ENCODE measurements at places on chromosomes 12 and 14.

DNA sequence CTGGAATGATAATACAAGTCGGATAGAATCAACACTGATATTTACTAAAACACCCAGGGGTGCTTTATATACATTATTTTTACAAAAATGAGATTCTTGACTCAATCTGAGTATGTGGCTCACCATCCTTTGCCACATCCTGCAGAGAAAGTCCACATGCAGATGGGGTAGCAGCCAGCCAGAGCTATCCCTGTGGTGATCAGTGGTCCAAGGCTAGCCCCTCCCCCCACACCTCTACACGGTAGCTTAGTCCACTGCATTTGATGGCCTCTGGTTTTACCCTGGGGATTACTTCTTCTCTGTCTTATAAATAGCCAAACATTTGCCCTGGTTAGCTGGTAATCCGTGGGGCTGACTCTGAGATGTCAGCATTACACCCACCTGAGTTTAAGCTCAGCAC is 28.1 kb upstream of the TTC7B start:
- DNase-seq, result no peak

- DNase-seq, result no peak
Measured at GRCh38 chr12:80143537-80143936, 44.2 kb downstream of the OTOGL start.

GRCh38 chr12:9331218-9331626 is 123.0 kb upstream of the PZP start:
- peak; percentile 67 for DNase-seq

- no peak for DNase-seq
Measured at GRCh38 chr14:103078860-103079587, 5.0 kb upstream of the LBHD2 start.

DNA sequence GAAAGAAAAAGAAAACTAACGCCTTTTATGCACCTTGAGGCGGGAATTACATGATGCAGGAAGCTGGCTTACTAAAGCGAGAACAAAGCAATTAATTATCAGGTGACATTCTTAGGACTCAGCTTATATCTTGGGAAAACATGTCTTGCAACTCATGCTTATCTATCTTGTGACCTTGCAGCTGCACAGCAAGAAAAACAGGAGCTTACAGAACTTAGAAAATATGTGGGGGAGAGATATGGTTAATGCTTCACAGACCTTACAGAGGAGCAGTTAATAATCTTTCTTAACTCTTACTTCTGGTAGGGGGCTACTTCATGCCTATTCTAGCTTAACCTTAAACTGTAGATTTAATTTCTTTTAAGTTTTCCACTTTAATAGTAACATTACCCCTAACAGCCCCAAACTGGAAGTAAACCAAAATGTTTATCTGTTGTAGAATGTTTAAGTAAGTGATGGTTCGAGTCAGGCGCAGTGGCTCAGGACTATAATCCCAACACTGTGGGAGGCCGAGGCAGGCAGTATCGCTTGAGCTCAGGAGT is 13.2 kb upstream of the OR11G2 start:
- no peak for DNase-seq

DNA sequence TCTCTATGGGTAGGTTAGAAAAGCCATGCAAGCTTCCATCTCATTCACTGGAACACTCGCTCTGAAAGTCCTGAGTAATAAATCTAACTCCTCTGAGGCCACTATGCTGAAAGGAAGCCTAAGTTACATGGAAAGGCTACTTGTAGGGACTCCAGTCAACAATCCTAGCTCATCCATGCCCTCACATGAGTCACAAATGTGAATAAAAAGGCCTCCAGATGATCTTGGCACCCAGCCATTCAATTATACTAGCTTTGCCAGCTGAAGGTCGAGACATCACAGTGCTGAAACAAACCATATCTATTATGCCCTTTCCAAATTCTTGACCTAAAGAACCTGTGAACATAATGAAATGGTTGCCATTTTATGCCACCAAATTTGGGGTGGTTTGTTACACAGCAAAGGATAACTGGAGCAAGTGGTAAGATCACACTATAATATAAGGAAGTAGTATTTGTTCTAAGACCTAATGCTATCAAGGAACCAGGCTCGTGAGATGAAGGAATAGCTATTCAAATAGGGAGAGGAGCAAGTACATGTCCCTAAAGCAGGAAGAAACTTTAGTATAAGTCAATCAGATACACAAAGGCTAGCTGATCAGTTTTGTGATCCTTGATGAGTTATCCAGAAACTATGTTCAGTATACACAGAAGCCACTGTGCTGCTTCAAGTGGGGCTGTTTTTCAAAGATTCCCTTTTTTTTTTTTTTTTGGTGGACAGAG is 142.1 kb downstream of the MED13L start:
- no peak for DNase-seq

DNA sequence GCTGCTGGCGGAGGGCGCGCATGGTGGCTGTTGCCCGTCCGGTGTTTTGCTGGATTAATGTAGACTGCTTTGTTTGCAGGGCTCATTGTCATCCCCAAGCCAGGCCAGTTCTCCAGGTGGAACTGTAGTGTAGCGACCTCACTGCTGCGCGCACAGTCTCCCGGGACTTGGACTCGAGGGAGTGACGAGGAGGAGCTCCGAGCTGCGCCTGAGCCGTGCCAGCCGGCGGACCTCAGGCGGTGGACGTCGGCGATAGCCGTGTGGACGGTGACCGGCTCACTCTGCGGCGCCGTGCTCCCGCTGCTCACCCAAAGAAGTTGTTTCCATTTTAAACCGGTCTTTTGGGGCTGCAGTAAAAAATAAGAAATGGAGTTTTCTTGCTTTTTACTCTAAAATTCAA is 82.2 kb downstream of the MOK start:
- DNase-seq, result no peak

- no peak for DNase-seq
Measured at GRCh38 chr12:116065606-116066005, 211.9 kb downstream of the MED13L start.

- DNase-seq, result no peak
Measured at GRCh38 chr14:103984196-103984595, 41.9 kb upstream of the RD3L start.

- no peak for DNase-seq
Measured at GRCh38 chr12:38411426-38411825, 94.9 kb downstream of the ALG10B start.

DNA sequence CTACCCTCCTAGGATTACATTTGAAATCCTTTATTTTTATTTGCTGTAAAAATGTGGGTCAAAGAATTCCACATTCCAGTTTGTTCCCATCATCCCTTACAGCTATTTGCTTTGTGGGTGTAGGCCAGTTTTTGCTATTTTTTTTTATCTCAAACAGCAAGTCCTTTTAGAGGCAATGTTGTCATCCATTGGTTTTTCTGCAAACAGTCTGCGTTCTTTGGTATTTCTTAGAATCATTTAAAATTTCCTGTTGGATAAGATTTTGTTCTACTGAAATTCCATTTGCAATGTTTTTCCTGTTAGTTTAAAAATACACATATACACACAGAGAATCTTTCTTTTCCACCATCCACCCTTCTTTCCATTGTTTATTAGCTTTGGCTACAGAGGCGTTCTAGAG is 53.3 kb upstream of the STK38L start:
- no peak for DNase-seq

DNA sequence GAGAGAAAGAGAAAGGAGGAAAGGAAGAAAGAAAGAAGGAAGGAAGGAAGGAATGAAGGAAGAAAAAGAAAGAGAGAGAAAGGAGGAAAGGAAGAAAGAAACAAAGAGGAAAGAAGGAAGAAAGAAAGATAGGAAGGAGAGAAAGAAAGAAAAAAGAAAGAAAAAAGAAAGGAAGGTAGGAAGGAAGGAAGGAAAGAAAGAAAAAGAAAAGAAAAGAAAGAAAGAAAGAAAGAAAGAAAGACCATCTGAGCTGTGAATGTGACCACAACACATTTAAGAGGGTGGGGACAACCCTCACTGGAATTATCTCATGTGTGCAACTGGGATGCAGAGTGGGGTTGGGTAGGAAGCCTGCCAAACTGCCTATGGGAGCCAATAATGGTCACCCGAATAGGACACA is 36.0 kb upstream of the BATF start:
- no peak for DNase-seq

DNA sequence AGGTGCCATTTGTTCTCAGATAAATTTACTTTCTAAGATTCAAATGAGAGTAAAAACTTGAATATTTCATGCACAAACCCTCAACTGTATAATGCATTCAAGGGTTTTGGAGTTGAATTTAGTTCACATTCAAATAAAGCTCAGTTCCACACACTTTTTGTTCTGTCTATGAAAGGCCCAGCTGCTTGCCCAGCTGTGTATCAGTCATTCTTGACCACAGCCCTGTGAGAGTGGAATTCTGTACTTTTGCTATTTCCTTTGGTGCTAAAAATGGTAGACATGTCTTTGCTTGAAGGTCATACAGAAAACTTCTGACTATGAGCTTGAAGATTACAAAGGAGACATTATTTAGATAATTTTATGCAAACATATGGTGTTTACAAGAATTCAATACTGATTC is 110.4 kb downstream of the KCNC2 start:
- no peak for DNase-seq

DNA sequence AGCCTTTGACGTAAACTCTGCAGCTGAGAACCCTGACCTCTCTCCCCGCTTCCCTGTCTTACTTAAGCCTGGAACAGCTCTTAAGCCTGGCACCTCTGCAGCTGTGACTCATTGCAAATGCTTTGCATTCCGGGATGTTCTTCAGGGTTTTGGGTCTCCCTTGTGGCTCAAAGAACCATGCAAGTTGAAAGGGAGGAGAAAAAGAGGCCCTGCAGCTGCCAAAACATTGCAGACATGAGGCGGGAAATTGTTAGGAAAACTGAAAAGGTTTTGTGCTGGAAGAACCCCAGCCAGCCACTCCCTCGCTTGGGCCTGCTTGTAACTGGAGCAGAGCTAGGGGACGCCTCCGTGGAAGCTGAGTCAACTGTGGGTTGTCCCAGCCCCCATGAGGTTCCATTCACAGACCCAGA is 60.2 kb upstream of the FERMT2 start:
- no peak for DNase-seq

DNA sequence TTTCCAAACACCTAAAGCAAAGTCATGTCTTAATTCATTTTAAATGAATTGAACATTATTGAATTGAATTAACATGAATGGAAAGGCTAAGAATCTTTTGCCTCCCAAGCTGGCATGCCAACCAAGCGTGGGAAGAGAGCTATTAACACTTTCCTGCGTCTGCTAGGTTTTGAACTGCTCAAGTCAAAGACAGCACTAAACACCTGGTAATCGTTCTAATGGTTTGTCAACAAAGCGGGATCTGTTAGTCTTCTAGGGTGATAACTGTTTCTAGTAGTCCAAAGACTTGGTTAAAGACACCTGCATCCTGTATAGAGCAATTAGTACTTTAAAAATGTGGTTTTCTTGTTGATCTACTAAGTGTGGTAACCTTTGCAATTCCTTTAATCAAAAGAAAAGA is 164.2 kb upstream of the HMGA2 start:
- no peak for DNase-seq

- no peak for DNase-seq
Measured at GRCh38 chr12:127479256-127479655, 787.7 kb upstream of the TMEM132C start.

GRCh38 chr12:72622556-72622955 is 350.4 kb downstream of the TRHDE start:
- DNase-seq, result no peak

- DNase-seq, result no peak
Measured at GRCh38 chr12:110750784-110751461, 8.2 kb upstream of the PPP1CC start.

GRCh38 chr12:34395056-34396005 is 373.0 kb downstream of the ALG10 start:
- no peak for DNase-seq

DNA sequence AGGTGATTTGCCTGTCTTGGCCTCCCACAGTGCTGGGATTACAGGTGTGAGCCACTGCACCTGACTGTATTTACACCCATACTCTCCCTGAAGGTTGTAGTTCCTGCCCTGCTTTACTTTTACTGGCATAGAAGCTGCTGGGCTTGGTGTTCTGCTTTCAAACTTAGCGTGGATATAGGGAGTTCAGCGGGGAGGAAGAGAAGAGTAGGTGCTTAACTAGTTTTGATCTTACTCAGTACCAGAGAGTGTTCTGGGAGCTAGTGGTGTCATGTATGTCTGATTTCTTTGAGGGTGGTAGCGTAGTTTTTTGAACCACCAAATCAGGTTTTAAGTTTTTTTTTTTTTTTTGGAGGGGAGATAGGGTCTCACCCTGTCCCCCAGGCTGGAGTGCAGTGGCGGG is 13.8 kb downstream of the RCOR1 start:
- DNase-seq, result no peak

DNA sequence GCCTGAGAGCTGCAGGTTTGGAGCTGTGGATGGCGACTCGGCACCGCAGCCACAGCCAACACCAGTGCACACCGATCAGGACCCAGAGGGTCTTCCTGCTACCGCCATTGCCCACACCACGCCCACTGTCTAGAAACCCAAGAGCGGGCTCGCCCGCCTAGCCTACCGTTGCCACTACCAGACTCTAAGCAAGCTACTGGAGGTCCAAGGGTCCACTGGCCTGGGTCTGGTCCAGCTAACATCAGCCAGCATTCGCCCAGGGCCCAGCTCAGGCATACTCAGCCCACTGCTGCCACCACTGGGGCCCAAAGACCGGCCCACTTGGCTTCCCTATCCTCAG is 30.5 kb upstream of the MON2 start:
- no peak for DNase-seq

DNA sequence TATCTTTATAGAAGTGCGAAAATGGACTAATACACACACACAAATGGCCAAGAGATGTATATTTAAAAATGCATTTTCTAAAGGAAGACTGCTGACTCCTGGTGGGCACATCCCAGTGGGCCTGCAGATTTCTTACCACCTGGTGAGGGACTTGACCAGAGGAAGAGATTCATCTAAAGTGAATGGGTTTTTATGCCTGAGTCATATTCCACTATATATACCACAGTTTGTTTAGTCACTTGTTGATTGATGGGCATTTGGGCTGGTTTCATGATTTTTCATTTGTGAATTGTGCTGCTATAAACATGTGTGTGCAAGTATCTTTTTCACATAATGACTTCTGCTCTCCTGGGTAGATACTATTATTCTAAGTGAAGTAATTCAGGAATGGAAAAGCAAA is 277.3 kb downstream of the SLC16A7 start:
- no peak for DNase-seq

DNA sequence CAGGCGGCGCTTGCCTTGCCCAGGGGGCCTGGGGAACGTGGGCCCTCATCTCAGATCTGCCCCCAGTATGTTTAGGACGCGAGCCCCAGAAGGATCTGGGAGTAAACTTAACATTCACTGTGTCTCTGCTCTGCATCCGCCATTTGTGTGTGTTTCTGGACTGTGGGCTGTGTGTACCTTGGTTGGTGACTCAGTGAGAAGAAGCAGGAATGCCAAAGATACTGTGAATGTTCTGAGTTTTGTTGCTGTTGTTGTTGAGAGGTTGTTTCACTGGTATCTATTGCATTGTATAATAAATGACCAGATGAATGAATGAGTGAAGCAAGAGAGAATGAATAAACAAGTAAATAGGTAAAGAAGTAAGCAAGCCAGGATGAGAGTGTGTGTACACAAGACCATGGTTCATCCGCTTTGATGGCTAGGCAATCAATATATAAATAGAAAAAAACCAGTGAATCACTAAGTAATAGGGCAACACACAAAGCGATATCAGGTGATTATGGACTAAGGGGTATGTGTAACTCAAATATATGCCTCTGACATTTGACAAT is 20.5 kb downstream of the MEG3 start:
- no peak for DNase-seq
